ENCODE measurements at places on chromosomes 1 and 21. TPM values are rescaled to one million over a fixed set of nuclear protein-coding genes. Genes with fewer than 3 reads are reported as not detected.

GRCh38 chr1:155706139-155706538 is 17.2 kb downstream of the DAP3 start:
- peak; percentile 35 for DNase-seq

DNA sequence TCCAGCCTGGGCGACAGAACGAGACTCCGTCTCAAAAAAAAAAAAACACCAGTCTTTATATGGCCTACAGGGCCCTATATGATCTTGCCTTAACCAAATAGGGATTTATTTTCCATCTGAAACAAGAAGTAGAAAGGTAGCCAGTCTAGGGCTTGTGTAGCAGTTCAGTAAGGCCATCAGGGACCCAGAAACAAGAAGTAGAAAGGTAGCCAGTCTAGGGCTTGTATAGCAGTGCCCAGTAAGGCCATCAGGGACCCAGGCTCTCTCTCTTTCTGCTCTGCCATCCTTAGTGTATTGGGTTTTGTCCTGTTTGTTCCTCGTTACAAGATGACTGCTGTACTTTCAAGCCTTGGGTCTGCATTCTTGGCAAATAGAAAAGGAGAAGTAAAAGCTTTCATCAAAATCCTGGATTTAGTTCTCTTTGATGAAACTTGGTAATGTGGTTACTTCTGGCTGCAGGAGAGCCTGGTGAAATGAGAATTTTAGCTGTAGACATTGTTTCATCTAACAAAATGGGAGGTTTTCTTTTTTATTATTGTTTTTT is 46.1 kb downstream of the PKN2 start:
- no peak for DNase-seq

GRCh38 chr21:35476621-35477395 is 427.7 kb upstream of the RUNX1 start:
- peak; percentile 96 for DNase-seq

The CLCA1 gene
- not detected for total RNA-seq

DNA sequence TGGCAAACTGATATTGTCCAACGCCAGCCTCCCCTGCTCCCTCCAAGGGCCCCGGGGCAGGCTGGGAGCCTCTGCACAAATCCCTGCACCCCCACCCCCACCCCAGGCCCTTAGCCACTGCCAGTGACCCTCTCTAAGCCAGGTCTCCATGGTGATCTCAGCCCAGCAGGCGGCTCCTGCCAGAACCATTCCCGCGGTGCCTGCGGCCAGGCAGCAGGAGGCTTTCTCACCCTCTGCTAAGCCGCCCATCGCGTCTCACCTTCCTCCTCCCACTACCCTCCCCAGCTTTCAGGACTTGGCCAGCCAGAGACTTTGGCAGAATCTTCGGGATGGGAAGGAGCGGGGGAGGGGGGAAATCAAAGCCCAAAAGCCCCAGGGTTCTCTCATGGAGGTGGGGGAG is 46.8 kb upstream of the WASF2 start:
- no peak for DNase-seq

The SHCBP1L gene
- total RNA-seq, result not detected

- no peak for DNase-seq
These were observed 1.2 kb downstream of the ETS2 start for GRCh38 chr21:38806942-38807284.

GRCh38 chr1:219042769-219043168 is 130.9 kb upstream of the LYPLAL1 start:
- DNase-seq, result no peak

The KCNJ9 gene
- not detected for total RNA-seq

The DCDC2B gene
- not detected for total RNA-seq

DNA sequence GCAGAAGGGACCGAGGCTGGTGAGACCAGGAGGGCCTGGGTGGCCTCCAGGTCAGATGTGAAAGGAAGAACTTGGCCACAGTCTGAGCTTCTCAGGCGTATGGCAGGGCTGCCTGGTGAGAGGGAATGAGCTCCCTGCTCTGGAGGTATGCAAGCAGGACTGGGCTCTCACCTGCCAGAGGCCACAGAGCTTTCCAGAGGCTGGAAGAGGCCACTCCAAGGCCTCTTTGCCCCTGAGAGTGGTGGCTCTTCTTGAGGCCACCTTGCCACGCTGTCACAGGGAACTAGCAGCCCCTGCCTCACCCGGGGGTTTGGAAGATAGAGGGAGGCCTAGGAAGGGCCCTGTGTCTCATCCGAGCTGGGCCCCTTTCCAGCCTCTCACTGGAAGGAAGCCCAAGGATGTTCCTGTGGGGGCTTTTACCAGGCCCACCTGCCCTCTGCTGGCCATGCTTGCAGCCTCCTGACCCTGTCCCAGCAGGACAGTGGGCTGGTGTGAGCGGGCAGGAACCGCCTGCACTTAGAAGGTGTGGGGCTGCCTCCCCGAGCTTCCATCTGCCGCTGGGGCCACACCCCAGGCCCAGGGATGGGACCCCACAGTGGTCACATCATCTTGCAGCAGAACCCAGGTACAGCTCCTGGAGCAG is 10.0 kb downstream of the PCSK9 start:
- no peak for DNase-seq

The CSRP1 gene
- 1,173 TPM for total RNA-seq

The HRNR gene
- total RNA-seq, result not detected

DNA sequence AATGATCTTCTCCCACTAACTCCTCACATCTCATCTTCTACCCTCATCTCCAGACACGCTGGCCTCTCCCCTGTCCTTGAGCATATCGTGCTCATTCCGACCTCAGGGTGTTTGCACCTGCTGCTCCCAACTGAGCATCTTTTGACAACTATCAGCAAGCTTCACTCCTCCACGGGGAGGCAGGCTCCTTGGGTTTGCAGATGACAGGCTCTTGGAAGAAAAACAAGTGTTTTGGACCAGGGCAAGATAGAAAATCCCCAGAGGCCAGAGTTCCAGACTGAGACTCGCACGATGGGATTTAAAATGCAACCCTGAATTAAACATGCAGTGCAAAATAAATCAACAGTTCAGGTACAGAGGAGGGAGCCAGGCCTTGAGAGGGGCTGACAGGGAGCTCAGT is 246.7 kb downstream of the PTPRU start:
- no peak for DNase-seq

- no peak for DNase-seq
These were observed 2.5 kb upstream of the PLEKHM2 start for GRCh38 chr1:15681349-15682292.

- no peak for DNase-seq
These were observed 33.0 kb downstream of the CDK18 start for GRCh38 chr1:205537386-205538018.

- DNase-seq, result no peak
These were observed 23.2 kb upstream of the DDAH1 start for GRCh38 chr1:85488126-85488525.

DNA sequence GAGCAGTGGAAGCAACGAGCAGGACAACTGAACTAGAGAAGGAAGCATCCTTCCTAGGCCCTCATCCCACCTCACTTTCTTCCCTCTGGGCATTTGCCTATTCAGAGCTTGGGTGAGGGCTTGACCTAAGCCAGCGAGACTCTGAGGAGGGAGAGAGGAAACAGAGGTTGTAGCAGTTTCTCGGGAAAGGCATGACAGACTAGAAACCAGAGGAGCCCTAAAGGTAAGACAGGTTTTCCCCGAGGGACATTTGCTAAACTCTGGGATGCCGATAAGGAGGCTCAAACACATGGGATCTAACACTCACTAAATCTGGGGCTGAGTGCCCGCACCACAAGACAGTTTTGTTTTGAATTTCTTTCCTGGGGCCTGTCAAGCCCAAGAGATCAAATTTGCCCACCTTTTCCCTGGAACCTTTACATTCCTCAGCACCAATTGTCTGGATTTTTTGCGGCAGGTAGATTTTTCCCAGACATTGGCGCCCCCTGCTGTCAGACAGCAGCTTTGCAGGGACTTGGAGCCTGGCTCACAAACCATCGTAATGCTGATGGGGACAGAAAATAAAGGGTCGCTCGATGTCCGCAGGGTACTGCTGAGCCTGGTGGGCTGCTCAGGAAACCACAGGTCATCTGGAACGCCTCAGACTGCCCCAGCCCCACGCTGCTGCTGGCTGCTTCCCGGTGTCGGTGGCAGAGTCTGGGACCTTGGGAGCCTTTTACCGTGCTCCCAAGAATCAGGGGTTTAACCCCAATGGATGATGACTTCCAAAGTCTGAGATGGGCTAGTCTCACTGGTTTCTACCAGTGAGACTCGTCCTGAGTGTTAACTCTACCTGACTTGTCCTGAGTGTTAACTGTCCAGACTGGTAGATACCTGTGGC is 23.4 kb upstream of the TSPAN2 start:
- DNase-seq, result no peak

The KCNJ6 gene
- total RNA-seq, result 0.24 TPM

- no peak for DNase-seq
These were observed 398.4 kb downstream of the ZP4 start for GRCh38 chr1:237492359-237492758.

The GRIK1 gene
- total RNA-seq, result not detected

- DNase-seq, result no peak
These were observed 599 bp upstream of the TMEM240 start for GRCh38 chr1:1540818-1541628.

DNA sequence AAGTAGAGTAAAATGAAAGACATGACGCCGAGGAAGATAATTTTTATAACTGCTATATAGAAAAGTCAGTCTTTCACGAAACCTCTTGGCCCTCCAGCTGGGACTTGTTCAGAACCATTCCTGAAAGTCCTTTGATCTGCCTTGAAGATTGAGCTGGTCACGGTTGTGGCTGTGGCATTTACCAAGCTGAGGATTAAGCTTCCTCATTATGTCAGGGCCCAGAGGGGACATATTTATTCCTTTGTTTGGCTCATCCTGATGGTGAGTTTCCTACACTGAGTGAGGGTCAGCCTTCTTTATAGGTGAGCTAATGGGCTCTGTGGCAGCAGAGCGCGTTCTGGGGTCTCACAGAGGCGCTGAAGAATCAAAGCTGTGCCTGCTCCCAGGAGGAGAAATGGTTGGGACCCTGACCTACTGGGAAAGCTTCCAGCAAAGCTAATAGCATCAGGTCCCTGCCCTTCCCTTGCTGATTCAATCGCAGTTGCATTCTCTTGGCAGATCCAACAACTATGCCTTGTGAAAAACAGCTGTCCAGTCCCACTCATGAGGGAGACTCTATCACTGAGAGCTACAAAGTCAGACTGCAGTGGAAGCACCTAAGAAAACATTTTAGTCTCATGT is 43.2 kb upstream of the PBX1 start:
- DNase-seq, result no peak

DNA sequence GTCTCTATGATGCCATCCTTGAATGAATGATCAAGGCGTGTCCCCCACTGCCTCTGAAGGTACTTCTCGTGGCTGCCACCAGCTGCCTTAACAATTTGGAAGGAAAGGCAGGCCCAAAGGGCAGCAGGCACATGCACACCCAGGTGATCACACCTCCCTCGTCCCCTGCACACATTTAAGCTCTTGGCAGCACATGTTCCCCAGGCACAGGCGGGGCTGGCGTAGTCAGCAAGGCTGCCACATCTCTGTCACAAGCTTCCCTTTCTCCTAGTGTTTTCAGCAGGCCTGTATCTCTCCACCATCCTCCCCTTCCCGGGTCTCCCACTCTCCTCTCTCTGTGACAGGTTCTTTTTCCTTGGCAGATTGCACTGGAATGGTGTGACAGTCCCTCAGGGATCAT is 111.9 kb downstream of the CACNA1E start:
- DNase-seq, result no peak

GRCh38 chr1:5686195-5686594 is 306.0 kb downstream of the NPHP4 start:
- DNase-seq, result no peak

DNA sequence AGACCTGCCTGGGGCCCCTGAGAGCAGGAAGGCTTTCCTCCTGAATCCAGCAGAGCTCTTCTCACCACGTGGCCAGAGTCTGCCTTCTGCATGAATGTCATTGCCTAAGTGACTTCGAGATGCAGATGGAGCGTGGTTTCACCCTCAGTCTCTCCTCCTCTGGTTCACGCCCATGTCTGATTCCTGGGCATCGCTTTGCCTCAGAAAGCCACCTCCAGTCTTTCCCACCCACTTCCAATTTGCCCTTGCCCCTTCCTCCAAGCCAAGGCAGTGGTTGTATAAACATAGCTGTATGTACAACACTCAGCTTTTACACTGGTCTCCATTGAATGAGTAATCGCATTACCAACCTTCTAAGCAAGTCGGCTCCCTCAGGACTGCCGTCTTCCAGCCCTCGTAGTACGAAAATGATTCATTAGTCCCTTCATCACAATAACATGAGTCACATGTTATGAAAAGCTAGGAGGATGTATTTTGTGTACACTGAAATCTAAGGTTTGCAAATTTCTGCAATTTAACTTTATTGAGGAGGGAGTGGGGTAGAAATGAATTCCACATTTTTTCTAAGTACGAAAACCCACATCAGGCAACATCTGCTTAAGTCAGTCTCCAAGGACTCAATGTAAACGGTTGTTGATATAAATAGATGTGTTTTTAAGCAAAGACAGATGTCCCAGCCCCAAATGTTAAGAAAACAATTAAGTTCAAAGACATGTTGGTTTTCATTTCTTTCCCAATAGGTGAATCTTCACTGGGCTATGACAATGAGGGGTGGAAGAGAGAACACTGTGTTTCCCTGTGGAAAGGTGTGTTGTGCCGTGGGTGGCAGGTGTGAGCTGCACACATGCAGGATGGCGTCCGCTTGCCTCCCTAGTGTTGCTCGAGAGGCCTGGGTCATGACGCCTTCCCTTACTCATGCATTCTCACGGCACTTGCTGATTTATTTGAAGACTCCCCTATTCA is 32.3 kb upstream of the ETS2 start:
- peak; percentile 97 for DNase-seq

The RHBDL2 gene
- total RNA-seq, result 0.91 TPM

The MATN1 gene
- total RNA-seq, result 0.26 TPM

The CRNN gene
- not detected for total RNA-seq

The SYT11 gene
- 6.3 TPM for total RNA-seq

The THEM5 gene
- total RNA-seq, result not detected

GRCh38 chr1:67214420-67215174 is 48.3 kb downstream of the IL23R start:
- DNase-seq, result no peak

The RGS8 gene
- not detected for total RNA-seq

DNA sequence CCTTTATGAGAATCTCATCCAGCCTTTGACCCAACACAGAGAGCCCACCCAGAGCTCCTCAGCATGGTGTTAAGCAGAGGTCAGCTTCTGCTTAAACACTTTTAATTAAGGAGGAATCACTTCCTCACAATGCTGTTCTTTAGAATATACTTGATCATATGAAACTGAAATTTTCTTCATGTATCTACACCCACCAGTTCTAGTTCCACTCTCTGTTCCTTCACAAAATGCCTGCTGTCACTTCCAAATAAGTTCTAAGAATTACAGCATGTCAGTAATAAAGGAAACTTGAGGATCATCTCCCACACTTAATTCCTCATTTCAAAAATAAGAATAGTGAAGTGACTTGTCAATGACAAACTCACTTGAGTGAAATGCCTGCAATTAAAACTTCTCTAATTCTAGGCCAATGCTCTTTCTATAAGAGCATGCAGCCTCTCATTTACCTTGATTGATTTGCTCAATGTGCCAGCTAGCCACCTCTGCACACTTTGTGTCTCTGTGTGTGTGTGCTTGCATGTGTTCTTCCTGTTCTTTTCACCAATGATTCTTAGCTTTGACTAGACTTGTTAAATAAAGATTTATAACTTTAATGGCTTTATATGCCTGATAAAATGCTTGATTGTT is 356.3 kb downstream of the PLPP3 start:
- DNase-seq, result no peak

GRCh38 chr1:63775418-63776127 is 1.8 kb downstream of the ROR1 start:
- DNase-seq, result no peak

Data from SJSA1 (cell line).